ENCODE measurements at places on chromosomes 12 and 14.

DNA sequence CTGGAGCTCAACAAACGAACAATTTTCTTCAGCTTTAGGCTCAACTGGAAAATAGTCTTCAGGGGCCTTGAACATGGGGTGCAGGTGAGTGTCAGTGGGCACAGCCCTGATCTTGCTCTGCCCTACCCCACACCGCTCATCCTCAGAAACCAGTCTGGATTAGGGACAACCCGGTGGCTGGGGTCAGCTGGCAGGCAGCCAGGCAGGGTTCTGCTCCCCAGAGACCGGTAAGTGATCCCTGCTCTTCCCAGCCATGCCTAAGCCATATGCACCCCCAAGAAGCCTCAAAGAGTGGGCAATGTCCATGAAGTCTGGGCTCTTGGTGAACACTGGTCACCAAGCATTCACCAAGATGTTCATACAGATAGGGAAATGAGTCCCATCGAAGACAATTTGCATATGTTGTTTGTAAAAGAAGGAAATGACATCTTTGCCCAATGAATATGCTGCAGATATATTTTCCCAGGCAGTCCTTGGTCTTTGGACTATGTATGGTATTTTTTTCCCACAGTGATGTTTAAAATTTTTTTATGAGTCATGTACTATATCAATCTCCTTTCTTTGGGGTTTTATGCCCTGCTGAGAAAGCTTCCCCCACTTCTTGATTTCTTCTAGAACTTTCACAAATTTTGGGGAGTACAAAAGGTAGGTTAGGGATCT, 63.9 kb upstream of the VASH1 start:
- no peak for DNase-seq

DNA sequence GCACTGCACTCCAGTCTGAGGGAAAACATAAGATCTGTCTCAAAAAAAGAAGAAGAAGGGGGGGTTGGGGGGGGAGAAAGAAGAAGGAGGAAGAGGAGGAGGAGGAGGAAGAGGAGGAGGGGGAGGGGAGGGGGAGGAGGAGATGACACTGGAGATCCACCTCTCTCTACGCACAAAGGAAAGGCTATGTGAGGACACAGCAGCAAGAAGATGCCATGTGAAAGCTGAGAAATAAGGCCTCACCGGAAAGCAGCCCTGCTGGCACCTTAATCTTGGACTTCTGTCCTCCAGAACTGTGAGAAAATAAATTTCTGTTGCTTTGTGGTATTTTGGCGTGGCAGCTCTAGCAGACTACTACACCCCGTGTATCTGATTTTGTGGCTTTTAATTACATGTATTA, 477.9 kb downstream of the MED13L start:
- DNase-seq, result no peak

DNA sequence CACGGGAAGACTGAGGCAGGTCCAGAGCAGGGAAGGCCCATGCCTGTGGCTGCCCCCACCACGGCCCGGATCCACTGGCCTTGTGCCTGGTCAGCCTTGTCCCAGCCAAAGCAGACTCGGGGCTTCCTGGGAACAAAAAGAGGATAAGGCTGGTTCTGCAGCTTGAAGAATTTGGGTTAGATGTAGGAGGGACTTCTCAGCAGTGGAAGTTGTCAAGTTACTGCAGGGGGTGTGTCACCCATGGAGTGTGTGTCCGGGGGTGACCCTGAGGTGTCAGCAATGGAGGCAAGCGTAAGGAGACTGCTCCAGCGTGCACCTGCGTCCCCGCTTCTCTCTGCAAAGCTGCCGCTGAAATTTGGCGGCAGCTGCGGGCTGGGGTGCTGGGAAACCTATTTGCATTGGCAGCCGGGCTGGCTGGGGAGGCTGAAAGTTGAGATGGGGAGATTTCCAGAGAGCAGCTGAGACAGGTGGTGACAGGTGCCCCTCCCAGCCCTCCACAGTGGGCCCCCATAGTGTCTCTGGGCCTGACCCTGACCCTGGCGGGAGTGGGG, 12.5 kb upstream of the TNFAIP2 start:
- DNase-seq, result peak; percentile 59

- no peak for DNase-seq
Observed at GRCh38 chr14:82385048-82385447, 851.4 kb upstream of the SEL1L start.

GRCh38 chr12:110538869-110539622, 36.9 kb downstream of the RAD9B start:
- no peak for DNase-seq

DNA sequence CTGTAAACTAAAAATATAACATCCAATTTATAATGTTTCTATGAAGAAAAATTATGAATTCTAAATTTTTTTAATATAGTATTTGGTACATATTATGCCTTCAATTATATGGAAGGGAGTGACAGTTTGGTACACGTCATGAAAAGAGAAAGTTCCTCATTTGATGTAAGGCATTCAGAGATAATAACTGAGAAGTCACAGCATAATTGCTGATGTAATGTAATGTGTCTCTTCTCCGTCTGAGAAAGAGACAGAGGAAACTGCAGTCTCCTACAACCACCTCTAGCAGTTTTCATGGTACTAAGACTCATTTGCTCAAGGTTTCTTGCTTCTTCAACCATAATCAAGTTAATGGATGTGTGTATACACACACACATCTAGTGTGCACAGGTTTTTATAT, 2.3 kb upstream of the CD69 start:
- DNase-seq, result no peak

DNA sequence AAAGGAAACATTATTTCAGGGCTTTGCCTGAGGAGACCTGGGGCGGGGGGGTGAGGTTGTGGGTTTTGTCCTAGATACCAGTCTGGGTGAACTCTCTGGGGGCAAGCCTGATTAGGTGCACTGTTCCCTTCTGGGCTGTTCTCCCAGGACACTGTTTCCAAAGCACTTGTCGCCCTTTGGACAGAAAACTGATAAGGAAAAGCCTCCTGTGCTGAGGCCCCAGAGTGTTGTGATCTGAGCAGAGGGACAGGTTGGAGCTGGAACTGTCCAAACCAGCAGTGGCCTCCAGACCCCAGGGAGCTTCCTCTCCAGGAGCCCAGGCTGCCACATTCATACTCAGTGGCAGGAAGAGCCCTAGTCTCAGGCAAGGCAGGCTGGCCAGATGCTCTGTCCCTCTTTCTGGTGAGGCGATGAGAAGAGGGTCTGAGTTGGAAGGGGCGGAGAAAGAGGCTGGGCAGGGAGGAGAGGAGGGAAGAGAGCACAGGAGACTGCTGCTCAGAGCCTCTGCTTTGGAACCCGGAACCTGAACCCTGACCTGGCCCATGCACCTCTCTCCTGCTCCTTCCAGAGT, 1.9 kb downstream of the GALNT16 start:
- no peak for DNase-seq

GRCh38 chr12:3469711-3470110, 21.3 kb upstream of the PRMT8 start:
- no peak for DNase-seq

DNA sequence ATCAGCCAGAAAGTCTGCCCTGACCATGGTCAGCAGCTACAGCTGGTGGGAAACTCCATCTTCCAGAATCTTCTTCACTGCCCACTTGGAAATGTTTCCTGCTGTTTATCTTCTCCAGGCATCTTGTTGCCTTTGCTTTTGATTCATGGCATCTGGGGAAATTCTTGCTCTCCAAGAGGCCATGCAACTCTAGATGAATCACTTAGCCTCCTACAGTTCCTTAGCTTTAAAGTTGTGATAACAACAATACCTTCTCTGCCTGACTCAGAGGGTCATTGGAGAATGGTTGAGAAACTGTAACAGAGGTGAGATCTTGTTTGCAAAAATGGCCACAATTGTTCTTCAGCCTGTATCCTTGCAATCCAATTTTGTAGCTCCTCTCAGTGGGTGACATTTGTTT, 121.0 kb upstream of the VRK1 start:
- no peak for DNase-seq

- DNase-seq, result no peak
Observed at GRCh38 chr12:58592475-58593207, 327.7 kb downstream of the LRIG3 start.

DNA sequence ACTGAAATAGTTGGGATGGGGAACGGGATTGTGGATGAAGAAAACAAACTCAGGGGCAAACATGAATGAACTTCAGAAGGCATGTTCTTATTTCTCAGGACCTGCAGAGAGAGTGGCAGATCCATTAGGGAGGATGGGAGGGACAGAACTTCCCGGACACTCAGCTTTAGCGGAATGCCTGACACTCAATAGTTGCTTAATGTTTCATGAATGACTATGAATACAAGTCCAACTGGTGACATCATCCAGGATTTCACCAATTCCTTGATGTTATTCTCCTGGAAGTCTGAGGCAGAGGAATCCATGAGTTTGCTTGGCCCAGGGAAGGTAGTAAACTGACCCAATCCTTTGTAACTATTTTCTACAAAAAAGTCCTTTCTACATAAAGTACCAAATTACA, 37.8 kb upstream of the LRRC10 start:
- no peak for DNase-seq

- DNase-seq, result no peak
Observed at GRCh38 chr12:46509135-46509534, 136.6 kb upstream of the SLC38A2 start.

DNA sequence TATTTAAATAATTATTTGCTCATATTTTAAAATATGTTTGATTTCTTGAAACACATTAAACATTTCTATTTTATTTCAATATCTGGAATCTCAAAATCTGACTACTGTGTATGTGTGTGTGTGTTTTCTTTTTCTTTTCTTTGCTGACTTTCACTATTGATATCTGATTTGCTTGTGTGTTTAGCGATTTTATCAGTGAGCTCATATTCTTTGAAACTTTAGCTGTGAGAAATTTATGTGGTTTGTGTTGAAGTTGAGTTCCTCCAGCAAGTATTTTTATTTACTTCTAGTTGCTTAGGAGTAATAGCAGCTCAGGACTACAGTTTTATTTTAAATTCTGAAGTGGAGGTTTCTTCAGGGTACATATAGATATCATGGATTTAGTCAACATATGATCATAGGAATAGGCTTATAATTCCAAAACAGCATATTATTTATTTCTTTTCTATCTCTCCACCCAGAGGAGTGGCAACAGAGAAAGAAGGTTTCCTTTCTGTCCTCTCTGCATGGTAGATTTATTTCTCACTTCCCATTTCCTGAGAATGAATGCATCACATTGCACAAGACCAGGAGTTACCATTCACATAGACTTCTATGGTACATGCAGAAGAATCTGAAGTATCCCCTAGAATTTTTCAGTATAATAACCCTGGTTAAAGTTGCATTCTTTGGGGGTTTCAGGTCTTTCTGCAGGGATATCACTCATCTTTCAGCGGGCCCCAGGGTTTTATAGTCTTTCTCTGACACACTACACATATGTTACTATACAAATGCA, 60.5 kb downstream of the PTPRQ start:
- DNase-seq, result no peak

DNA sequence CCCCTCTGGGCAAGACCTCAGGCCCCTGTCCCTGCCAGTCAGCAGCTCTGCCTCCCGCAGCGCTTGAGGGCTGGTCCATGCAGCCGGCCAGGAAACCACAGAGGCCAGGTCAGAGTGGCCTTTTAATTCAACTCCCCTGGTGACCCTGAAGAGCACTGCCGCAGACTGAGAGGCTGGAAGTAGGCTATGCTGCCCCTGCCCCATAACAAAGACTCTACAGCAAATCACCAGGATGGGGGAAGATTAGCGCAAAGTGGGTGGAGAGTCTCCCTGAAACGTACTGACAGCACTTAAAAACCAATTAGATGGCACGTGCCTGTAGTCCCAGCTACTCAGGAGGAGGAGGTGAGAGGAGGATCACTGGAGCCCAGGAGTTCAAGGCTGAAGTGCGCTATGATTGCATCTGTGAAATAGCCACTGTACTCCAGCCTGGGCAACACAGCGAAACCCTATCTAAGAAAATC, 70.5 kb downstream of the ITPK1 start:
- no peak for DNase-seq

DNA sequence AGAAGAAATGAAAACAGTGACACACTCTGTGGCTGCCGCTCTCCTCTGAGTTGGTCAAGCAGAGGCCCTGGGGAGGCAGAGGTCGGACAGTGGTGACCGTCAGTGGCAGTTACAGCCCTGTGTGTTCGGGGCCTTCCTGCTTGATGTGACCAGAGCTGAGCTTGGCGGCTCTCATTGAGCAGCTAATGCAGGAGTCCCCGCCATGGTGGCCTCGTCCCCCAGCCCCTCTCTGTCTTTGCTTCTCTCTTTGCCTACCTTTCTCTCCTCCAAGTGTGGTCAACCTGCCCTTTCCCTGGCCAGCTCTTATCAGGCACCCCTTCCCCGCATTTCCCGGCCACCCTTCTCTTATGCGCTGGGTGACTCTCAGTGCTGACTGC, 362.8 kb downstream of the CACNA1C start:
- DNase-seq, result no peak

- DNase-seq, result no peak
Observed at GRCh38 chr14:90137807-90138206, 76.0 kb downstream of the KCNK13 start.

DNA sequence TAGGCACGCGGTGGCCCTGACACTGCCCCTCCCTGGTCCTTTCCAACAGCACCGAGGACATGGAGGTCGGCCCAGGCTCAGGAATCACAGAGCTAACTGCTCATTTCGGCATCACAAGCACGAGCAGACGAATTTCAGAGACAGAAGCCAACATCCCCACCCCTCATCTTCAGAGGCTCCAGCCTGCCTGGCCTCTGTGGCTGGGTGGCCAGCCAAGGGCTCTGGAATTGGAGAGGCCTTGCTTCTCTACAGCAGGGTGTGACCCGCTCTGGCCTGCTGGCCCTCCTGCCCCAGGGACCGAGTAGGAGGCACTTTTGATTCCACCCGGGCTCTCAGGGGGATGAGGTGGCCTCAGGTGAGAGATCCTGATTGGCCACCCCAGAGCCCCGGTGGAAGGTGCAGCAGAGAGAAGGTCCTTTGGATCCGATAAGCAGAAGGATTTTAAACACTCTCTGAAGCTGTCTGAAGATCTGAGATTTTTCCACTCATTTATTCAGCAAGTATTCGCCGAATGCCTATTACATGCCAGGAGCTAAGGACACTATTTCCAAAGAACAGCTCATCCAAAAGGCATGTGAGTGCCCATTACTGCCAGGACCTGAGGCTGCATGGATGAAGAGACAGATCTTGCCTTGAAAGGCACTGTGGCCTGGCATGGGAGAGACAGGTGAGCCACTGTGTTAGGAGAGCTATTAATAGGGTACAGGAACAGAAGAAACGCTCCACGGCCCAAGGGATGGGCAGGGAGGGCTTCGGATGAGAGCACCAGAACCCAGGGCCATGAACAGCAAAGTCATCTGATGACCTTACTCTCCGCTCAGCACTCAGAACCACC, 10.2 kb downstream of the BAG5 start:
- DNase-seq, result peak; percentile 71

DNA sequence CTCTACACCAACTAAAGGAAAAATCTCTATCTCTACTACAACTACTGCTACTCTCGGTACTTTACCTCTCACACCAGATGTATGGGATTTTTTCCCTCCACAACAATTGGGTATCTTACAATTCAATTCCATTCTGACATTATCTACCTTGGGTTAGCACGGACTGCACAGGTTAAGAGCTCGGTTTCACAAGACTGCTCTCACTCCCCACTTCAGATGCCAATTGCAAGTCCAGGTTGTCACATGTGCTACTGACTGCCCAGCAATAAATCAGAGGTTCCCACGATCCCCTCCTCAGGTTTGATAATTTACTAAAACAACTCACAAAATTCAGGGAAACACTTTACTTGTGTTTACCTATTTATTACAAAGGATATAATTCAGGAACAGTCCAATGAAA, 58.0 kb downstream of the OVCH1 start:
- no peak for DNase-seq

GRCh38 chr12:112134731-112135130, 9.4 kb downstream of the TRAFD1 start:
- no peak for DNase-seq

GRCh38 chr12:39240587-39240986, 202.3 kb downstream of the KIF21A start:
- DNase-seq, result no peak

- DNase-seq, result no peak
Observed at GRCh38 chr14:97138801-97139200, 341.6 kb downstream of the VRK1 start.

All from hindlimb muscle (tissue), 1 donor.